ENCODE measurements at places on chromosomes 2 and 18.

DNA sequence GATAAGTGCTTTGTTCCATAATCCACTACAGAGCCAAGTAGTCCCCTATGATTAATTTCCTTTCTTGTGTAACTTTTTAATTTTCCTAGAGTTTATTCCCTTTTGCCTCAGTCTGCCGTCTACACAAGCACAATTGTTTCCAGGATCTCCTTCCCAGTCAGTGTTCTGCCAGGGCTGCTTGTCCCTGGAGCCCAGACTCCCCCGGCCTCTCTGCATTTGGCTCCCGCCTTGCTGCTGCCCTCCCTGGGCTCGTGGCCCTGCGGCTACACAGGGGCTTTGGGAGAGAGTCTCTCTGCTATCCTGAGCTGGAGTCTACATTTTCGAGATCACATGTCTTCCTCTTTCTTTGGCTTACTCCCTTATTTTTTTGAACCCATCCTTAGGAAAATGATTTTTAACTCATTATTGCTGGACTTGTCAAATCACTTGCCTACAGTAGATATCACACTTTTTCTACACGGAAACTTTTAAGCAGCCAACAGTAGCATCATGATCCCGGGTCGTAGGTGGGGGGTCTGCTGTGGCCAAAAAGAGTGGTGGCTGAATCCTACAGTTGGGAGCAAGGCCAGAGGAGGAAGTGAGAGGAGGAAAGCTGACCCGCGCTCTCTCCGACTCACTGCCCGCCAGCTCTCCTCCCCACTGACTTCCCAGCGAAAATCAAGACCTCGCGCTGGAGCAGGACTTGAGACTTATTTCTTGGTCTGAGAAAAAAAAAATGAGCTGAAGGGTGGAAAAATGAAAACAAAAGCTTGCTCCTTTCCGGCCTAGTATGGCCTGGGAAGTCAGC is 9.4 kb downstream of the FBLN7 start:
- H3K4me1 ChIP-seq: no peaks in the 10 kb centered on the region
- no peak for DNase-seq
- peaks cover 2% of the 10 kb centered on the region for H3K36me3 ChIP-seq

DNA sequence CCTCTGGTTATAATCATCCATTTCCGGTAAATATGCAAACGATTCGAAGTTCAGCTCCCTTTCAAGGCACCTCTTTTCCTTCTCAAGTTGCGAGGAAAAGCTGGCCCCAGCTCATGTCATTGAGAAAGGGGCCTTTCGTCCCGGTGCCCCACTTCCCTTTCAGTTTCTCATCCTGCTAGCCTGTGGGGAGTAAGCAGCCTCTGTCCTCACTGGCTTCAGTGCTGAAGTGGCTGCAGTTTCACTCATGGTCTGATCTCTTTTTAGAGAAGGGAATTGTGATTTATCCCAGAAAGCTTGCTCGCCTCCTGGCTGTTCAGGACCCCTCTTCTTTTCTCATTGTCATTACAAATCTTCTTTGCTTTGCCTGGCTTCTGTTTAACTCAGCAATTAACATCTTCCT is 207.5 kb downstream of the NR4A2 start:
- no peak overlapping the region for H3K27ac ChIP-seq
- DNase-seq: no peak
- H3K4me1 ChIP-seq: no peaks in the 10 kb centered on the region
- H3K27me3 ChIP-seq: no peaks in the 10 kb centered on the region
- H3K36me3 ChIP-seq: peaks cover 18% of the 10 kb centered on the region
- H3K4me3 ChIP-seq: no peak overlapping the region

GRCh38 chr2:121165038-121165542 is 119.9 kb downstream of the TFCP2L1 start:
- H3K27ac ChIP-seq: no peak overlapping the region
- no peak overlapping the region for H3K4me3 ChIP-seq
- no peak for DNase-seq
- no peaks in the 10 kb centered on the region for H3K27me3 ChIP-seq
- H3K4me1 ChIP-seq: no peaks in the 10 kb centered on the region

GRCh38 chr18:63137999-63138435 is 181.6 kb downstream of the BCL2 start:
- no peaks in the 10 kb centered on the region for H3K4me1 ChIP-seq
- H3K4me3 ChIP-seq: no peak overlapping the region
- no peak overlapping the region for H3K27ac ChIP-seq
- H3K36me3 ChIP-seq: no peaks in the 10 kb centered on the region
- H3K27me3 ChIP-seq: peaks cover 11% of the 10 kb centered on the region

DNA sequence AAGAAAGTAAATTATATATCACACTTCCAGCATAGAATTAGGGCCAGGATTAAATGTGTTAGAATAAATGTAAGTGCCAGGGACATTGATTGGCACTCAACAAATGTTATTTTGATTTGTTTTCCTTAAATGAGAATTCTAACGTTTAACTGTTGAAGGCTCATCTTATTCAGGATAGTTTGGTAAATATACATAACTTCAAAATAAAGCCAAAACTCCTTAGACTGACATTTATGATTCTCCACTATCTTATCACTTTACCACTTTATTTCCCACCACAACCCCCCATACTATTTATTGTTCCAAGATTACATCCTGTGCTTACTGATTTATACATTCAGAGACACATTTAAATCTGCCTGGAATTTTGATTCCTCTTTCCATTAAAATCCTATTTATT is 769.5 kb upstream of the CDH2 start:
- no peaks in the 10 kb centered on the region for H3K27me3 ChIP-seq
- H3K4me3 ChIP-seq: no peak overlapping the region
- no peak overlapping the region for H3K27ac ChIP-seq
- no peaks in the 10 kb centered on the region for H3K4me1 ChIP-seq
- peaks cover 3% of the 10 kb centered on the region for H3K36me3 ChIP-seq
- DNase-seq: no peak

Measured in progenitor cell of endocrine pancreas (in vitro differentiated cells).